ENCODE measurements at places on chromosomes 1 and 21.

DNA sequence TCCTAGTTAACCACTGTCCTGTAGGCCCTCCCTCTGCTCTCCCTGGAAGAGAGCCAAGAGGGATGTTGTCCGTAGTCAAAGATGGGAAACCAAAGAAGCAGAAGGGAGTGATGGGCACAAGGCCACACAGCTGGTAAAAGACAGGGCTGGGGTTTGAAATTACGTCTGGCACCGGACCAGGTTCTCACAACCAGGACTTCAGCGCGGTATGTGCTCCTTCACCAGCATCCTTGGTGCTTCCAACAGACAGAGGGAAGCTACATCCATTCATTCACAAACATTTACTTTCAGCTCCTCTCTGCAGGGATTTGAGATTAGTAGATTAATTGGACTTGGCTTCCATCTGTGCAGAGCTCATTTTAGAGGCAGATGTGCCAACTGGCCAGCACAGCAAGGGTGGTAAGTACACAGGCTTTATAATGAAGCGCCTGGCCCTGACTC lies 191.2 kb downstream of the TRABD2B start:
- no peak for DNase-seq

DNA sequence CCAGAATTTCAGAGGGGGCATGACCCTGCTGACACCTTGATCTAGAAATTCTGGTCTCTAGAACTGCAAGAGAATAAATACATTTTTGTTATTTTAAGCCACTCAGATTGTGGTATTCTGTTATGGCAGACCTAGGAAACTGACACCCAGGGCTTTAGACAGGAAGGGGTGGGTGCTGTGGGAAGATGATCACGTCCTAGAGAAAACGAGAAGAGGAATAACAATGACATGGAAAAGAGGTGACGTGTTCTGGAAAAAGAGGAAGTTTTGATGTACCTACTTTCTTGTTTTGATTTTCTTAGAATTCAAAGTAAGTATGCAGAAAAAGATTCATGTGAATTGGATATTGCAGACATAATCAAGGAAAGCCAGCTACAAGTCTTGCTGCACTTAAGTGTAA lies 232.9 kb upstream of the RUNX1 start:
- no peak for DNase-seq

GRCh38 chr1:113770031-113770430 lies 10.7 kb upstream of the PHTF1 start:
- DNase-seq = no peak

GRCh38 chr1:80982831-80983230 lies 817.9 kb upstream of the ADGRL2 start:
- DNase-seq = no peak

DNA sequence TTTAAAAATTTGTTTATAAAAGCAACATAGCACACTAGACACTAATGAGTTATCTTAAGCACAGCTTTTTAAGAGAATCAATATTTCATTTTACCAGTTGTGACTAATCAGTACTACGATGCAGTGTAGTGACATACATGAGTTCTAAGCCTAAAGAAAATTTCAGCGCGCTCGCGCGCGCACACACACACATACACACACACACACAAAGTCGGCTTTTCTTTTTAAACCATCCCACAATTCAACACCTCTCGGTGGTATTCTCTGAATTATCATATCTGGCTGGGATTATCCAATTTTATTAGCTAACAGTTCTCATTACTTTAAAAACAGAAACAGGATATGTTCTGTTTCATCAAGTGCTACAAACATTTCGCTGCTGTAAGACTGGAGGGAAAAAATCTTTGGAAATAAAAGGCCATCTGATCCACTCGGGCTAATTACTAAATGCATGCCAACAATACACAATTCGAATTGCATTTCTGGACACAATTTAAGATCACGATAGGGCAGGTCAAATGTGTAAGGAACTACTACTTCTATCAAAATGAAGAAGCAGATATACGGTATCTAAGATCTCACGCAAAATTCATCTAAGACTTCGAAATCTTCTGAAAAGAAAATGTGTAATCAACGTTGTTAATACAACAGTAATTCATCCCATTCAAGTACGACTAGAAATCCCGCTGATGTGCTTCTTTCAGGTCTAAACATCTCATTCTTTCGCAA lies 1.2 kb downstream of the TUT4 start:
- no peak for DNase-seq

GRCh38 chr1:194362327-194362726 lies 1175.9 kb upstream of the B3GALT2 start:
- no peak for DNase-seq

DNA sequence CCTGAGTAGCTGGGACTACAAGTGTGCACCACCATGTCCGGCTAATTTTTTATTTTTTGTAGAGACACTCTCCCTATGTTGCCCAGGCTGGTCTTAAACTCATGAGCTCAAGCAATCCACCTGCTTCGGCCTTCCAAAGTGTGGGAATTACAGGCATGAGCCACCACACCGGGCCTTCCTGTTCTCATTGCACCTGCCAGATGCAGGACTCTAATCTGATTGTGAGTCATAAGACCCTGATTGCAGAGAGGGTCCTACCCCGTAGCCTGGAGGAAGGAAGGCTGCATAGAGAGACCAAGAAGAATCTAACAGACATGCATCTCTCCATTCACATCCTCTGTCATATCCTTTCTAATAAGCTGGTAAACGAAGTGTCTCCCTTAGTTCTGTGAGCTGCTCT lies 19.5 kb upstream of the CGN start:
- DNase-seq = no peak

DNA sequence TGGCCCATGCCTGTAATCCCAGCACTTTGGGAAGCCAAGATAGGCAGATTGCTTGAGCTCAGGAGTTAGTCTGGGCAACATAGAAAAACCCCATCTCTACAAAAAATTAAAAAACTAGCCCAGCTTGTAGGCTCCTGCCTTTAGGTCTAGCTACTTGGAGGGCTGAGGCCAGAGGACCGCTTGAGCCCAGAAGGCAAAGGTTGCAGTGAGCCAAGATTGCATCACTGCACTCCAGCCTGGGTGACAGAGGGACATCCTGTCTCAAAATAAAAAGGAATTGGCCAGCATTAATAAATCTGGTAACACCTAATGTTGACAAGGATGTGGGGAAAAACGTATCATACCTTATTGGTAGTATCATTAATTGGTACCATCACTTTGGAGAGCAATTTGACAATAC lies 396.2 kb downstream of the PLPP3 start:
- no peak for DNase-seq

GRCh38 chr1:70400335-70400734 lies 10.7 kb upstream of the CTH start:
- no peak for DNase-seq

DNA sequence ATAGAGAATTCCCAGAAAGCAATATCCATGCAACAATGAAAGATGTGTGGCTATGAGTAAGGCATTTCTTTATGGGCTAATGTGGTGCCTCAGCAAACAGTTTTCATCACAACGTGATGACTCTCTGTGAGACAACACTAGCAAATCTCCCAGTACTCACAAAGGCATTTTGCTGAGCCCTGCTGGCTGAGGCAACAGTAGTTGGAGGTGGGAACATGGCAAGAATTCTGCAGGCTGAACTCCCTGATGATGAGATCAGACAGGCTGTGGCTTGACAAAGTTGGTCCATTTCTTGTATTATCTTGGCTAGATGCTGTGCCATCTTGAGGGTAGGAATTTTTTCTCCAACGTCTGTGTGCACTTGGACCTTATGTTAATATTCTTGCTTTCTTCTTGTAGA lies 24.6 kb downstream of the PROX1 start:
- no peak for DNase-seq

DNA sequence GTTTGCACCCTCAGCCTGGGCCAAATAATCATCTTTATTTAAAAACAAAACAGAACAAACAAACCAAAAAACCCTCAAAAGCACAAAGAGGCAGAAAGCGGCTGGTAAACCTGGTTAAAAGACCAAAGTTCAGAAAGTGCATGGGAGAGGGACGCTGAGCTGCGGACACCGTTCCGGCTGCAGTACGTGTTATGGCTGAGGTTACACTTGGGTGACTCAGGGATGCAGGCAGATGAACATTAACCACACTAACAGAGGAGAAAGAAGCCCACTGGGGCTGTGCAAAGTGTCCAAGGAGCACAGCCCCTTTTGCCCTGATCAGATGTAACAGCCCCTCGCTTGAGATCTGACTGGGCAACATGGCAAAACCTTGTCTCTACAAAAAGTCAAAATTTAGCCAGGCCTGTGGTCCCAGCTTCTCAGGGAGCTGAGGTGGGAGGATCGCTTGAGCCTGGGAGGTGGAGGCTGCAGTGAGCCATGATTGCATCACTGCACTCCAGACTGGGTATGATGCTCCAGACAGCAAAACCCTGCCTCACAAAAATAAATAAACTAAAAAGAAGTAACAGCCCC lies 28.3 kb downstream of the GPR157 start:
- DNase-seq = no peak

DNA sequence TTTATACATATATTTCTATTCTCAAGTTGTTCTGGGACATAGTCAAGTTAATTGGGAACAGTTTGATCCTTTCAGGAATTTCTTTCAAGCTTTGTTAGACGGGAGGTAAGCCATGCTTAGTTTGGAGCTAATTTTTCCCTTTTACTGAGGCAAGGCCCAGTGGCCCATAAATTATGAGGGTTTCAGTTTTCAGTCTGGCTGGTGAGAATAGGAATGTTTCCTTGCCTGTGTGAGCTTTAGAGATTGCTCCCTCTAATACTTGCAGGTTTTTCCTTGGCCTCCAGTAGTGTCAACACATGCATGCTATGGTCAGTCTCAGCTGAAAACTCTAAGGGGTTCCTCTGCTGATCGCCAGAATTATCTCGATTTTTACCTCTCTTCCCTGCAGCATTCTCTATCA lies 14.1 kb upstream of the PHGDH start:
- no peak for DNase-seq

DNA sequence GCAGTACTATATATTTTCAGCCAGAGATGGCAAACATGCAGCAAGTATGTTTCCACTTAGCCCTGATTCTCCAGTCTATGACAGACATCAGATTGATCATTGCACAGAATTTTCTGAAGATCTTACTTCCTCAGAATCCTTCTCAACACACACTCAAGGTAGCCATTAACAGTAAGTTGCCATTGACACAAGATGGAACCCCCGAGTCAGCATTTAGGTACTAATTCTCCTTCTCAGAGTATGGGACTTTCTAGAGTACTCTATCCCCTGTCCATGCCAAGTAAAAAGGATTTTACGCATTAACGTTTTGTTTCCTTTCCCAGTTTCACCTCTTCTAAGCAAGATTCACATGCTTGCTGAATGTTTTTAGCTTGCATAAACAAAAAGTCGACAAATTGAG lies 63.5 kb downstream of the SGIP1 start:
- no peak for DNase-seq

- DNase-seq = no peak
Measured at GRCh38 chr1:41390166-41390565, 28.9 kb downstream of the FOXO6 start.

GRCh38 chr1:180791806-180792205 lies 120.9 kb upstream of the KIAA1614 start:
- no peak for DNase-seq
